ENCODE measurements at places on chromosomes 11 and 22.
A peak's percentile ranks its signal among the peaks of the same experiment; 100 is the strongest.

GRCh38 chr11:106233191-106233590 is 155.7 kb downstream of the AASDHPPT start:
- no peak for DNase-seq

DNA sequence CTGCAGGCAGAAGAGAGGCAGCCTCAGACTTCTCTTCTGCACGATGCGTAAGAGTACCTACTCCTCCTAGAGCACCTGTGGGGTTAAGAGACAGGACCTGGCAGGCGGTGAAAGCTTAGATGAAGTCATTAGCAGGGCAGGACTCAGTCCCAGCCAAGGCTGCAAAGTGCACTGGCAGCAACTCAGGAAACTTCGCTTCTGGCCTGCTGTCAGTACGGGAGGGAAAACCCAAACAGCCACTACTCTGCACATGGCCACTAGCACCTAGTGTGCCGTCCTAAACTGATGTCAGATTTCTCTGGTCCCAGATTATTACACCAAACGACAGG is 8.8 kb upstream of the KLHL35 start:
- DNase-seq, result no peak

DNA sequence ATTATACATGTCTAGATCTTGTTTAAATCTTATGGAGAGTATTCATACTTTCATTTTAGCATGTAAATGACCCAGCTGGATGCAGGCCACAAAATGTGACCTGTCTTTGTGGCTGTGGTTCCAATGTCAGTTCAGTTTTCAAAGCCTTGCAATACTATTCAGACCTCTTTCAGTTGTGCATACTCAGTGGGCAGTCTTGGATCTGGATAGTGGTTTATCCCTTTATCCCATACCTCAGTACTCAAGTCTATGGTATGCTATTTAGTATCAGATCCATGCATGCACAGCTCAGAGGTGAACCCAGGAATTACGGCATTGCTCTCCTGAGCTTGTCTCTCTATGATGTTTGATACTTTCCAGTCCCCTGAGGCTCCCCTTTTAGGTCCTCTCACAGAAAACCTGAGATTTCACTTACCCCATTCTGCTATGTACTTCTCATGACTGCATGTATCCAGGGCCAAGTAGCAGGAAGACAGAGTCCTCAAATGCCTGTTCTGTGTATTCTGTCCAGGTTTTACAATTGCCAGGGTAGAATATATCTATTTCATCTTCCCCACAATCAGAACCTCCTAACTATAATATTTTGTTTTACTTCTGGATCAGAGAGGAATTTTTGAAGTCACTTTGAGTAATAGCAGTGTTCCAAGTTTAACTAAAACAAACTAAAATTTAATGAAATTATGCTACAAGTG is 6.9 kb upstream of the P4HA3 start:
- DNase-seq, result peak; percentile 27

GRCh38 chr11:108319541-108320145 is 96.8 kb downstream of the ATM start:
- no peak for DNase-seq

GRCh38 chr22:39917776-39918495 is 17.1 kb downstream of the GRAP2 start:
- DNase-seq, result no peak
